ENCODE measurements at places on chromosomes 16 and 17.

- DNase-seq: no peak
These were observed 797 bp downstream of the PRCD start for GRCh38 chr17:76540381-76541300.

- DNase-seq: no peak
These were observed 356.9 kb downstream of the CA10 start for GRCh38 chr17:51801626-51802025.

GRCh38 chr16:80664786-80665185 is 124.0 kb downstream of the DYNLRB2 start:
- no peak for DNase-seq

DNA sequence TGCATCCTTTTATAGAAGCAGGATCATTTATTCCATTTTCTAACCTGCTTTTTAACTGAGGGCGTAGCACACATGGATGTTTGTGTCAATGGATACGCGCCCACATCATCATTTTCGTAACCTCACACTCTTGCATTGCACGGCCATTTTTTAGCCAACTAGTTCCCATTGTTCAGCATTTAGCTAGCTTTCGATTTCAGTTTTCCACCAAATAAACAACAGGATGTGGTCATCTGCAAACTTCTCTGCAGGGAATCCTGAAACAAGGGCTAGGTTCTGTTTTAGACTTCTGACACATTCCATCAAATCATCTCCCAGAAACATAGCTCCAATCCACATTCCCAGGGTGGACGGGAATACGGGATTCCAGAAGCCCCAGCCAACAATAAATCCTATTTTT is 6.4 kb downstream of the CYB561 start:
- no peak for DNase-seq

GRCh38 chr16:66515596-66516508 is 34.1 kb downstream of the TK2 start:
- DNase-seq: no peak

DNA sequence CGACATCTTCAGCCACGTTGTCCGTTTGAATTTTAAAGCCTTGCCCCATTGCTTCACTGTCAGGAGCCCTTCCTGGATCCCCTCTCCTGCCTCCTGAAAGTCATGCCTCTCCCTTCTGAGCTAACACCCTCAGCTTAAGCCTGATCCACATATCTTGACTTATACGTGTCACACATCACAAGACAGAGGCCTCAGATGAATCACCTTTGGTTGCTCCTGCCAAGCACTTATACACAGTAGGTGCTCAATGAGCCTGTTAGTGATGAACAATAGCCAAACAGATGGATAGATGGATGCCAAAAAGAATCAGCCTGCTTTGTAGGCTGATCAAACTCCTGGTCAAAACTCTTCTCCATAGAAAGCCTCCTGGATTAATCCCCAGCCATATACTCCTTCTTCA is 31.8 kb downstream of the PITPNM3 start:
- DNase-seq: no peak

- no peak for DNase-seq
These were observed 16.6 kb downstream of the ZFHX3 start for GRCh38 chr16:73031155-73031866.

DNA sequence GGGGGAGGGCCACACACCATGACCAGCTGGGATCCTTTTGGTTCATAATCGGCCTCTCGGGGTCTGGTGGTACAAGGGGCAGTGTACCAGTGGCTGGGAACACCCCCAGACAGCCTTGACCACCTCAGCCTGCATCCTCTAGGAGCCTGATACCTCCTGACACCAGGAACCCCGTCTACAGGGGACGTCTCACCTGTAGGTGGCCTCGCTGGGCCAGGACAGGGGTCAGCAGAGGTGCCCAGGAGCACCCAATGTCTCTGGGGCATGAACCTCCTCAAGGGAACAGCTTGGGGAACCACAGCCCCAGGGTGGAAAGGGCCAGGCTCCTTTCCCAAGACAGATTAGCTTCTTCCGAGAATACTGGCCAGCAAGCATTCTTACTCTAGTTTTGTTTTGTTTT is 2.5 kb upstream of the METRNL start:
- no peak for DNase-seq

- DNase-seq: no peak
These were observed 4.2 kb downstream of the CDK3 start for GRCh38 chr17:76004750-76005262.

DNA sequence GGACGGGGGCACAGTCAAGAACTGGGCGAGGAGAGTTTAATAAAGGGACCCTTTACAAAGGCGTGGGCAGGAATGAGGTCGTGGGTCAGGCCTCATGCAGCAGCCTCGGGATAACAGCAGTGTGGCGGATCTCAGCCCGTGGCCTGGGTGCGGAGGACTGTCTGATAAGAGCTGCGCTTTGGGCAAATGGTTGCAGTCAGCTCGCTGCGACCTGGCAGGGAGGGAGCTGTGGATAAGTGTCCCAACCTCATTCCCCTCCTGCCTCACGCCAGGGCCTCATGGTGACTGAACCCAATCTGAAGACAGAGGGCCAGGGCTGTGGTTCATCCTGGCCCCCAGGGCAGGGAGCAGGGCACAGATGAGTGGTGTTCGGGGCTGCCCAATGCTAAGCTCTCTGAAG is 13.6 kb downstream of the SMTNL2 start:
- DNase-seq: no peak

DNA sequence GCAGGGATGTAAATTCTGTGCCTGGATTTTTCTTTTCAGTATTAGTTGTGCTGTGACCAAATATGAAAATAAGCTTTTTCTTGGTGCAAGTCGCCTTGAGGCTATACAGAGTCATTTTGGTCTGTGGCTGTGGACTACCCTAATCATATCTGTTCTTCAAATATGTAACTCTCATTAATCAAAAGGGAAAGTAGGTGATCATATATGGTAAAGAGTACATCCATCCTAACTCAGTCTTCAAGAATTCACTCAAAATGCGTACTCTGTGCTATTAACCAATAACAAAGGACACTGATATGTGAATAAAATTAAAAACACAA is 2.6 kb downstream of the CPD start:
- no peak for DNase-seq

DNA sequence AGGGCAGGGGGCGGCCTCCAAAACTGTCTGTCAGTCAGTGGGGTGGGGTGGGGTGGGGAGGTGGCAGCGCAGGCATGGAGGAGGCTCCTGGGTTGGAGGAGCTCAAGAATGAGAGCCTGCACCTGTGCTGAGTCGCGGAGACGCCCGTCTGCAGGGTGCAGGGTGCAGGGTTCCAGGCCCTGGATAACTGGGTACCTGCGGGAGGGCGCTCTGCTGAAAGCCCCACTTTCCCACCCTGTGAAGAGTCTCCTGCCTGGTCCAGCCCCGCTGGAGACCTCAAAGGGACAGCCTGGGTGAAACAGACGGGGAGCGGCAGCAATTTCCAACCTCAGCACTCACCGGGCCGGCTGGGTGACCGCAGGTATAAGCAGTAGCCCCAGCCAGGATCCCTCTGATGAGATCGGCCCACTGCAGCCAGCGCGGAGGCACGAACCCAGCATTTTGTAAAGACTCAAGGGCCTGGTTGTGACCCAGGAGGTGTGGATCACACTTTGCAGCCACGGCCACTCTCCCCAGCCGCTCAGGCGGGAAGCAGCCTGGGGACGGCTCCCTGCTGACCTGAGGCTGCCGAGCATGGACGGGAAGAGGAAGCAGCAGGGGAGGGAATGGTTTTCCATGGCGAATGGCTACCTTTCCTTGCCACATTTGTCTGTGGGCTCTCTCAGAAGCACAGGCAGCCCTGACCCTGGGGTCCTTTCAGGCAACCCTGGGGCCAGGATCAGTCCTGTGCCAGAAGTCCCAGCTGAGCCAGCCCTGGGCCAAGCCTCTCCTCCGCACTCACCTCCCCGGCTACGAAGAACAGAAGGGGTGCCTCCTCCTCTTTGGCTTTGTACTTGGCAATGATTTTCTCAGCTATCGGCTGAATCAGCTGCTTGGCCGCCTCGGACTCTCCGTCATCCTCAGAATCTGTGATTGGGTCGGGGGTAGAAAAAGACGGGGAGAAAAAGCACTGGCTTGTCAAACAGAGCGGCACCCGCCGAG is 21.0 kb downstream of the MRM3 start:
- DNase-seq: no peak

DNA sequence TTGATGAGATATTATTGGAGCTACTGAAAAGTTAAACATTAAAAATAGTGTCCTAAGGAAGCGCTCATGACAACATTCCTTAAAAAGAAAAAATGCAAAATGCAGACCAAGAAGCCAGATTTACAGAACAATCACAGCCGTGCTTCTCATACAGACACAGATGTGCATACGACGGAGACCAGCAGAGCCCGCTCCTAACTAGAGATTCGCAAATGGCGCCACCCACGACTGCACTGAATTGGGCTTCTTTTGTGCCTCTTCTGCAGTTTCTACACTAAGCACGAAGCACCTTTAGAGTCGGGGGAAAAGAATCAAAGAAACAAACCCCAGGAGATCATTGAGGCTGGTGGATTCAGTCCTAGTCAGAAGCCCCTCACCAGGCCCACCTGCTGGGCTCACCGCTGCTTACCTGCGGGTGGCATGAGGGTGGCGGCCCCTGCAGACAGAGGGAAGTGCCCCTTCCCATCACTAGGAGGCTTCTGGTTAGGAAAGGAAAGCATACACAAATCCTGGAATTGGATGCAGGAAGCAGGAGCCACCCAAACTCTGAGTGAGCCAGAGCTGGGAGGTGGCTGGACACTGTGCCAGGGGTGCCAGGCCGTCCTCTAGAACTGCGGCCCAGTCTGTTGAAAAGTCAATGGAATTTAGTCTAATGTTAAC is 64.9 kb upstream of the CHMP6 start:
- DNase-seq: no peak

DNA sequence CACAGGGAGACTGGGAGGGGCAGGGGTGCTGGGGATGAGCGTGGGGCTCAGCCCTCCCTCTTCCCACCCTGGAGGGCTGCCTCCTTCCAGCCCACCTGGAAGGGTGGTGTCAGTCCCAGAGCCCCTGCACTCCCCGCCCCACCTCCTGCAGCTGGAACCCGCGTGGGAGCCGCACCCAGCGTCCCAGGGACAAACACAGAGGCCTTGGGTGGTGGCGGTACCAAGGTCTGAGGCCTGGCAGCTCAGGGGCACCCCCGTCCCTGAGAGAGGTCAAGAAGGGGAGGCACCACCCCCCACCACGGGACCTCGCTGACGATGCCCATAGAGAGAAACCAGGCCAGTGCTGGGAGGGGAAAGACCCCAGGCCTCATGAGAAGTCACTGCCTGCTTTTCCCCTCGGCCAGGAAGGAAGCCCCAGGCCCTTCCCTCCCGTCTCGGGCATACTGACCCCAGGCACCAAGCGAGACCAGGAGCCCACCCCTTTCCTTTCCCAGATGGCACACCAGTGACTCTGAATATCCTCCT is 4.1 kb downstream of the HS3ST6 start:
- no peak for DNase-seq

GRCh38 chr16:70348991-70349390 is 2.3 kb downstream of the DDX19A start:
- DNase-seq: no peak

- no peak for DNase-seq
These were observed 14.9 kb upstream of the TEX2 start for GRCh38 chr17:64277831-64278562.

GRCh38 chr16:1089822-1090619 is 6.0 kb downstream of the C1QTNF8 start:
- DNase-seq: no peak

- no peak for DNase-seq
These were observed 29.7 kb downstream of the DUSP14 start for GRCh38 chr17:37519251-37519985.

All from stimulated activated CD4-positive, alpha-beta T cell treated with anti-CD3 and anti-CD28 coated beads, Interleukin-12 subunit alpha, Interleukin-12 subunit beta, amount 100 ng/mL, for 24 hours (primary cell).